ENCODE measurements at places on chromosomes 3 and 15. TPM values are rescaled to one million over a fixed set of nuclear protein-coding genes. Genes with fewer than 3 reads are reported as not detected.

MAP6D1 gene
- 2.0 TPM for total RNA-seq

FGD5 gene
- 0.22 TPM for total RNA-seq

EPHB3 gene
- total RNA-seq, result 2.6 TPM

CSTA gene
- total RNA-seq, result not detected

SLC38A3 gene
- not detected for total RNA-seq

SEMA7A gene
- total RNA-seq, result 132 TPM

CDHR4 gene
- not detected for total RNA-seq

ANKRD63 gene
- total RNA-seq, result not detected

TM6SF1 gene
- 2.6 TPM for total RNA-seq

TEX55 gene
- total RNA-seq, result not detected

ARPP19 gene
- total RNA-seq, result 71.8 TPM

SKOR1 gene
- 0.22 TPM for total RNA-seq

Measured in placental pericyte (primary cell).